ENCODE measurements at places on chromosomes 1 and 21.

DNA sequence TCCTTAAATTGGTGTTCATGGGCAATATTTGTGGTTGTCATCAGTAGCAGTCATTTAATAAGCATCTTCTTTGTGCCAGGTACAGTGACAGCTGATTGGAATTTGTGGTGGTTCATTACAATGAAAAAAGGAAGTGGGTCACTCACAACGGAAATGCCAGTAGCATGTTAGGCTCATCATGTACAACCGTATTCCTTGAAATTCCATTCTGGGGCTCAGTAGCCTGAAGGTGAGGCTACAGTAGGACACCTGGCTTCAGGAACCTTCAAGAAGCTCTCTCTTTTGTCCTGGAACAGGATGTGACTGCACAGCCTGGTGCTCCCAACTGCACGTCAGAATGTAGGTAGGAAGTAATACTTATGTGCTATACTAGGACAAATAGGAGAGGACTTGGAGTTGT is 93.9 kb downstream of the ST3GAL3 start:
- no peak for DNase-seq

DNA sequence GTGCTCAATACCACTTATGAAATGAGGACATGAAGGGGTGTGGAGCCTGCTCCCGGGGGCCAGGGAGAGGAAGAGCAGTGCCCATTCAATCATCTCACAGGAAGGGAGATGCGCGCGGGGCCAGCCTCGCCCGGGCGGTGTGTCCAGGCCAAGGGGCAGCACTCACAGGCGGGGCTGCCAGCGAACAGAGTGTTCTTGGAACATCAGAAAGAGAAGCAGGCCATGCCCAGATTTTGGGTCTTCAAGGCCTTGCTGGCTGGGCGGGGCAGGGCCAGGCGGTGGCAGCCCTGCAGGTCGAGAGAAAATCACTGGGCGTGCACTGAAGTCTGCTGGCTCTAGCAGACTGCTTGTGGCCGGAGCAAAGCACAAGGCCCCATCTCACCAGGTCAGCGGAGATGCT is 168.6 kb downstream of the PRDM16 start:
- no peak for DNase-seq

GRCh38 chr1:113742515-113742914 is 16.8 kb downstream of the PHTF1 start:
- DNase-seq = no peak

- no peak for DNase-seq
Measured at GRCh38 chr1:79726911-79727310, 720.4 kb upstream of the ADGRL4 start.

GRCh38 chr1:14778898-14779865 is 180.7 kb downstream of the KAZN start:
- DNase-seq = peak; percentile 17

DNA sequence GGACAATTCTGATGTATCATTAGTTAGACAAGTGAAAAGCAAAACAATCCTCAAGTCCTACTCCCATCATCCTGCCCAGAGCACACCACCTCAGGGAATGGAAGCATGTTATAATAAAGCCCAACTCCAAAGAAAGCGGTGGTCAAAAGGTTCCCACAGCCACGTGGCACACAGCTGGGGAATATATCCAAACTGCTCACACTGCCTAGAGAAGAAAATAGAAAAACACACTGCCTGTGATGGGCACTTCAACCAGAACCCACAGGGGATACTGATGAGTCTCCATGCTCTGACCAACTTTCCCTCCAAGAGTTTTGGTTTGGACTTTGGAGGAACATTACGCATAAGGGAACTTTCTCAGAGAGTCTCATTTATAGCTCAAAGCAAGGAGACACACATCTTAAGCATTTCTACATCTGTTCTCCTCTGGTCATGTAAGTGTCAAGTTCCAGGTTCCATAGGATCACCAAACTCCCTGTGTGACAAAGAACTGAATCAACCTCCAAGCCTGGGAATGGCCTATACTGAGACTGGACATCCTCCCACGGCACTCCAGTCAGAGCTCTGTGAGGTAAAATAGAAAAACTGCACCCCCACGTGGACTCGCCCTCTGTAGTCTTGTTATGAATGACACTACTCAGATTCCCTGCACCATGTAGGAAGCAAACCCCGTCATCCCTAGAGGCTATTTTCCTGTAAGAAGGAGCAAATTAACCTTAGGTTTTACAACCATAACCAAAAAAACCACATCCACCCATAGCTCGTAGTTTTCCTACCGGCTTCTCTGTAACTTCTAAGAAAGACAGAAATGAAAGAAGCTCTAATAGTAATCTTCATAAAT is 12.2 kb downstream of the DSTYK start:
- DNase-seq = peak; percentile 19

- DNase-seq = no peak
Measured at GRCh38 chr1:202073206-202073605, 49.5 kb upstream of the GPR37L1 start.
